ENCODE measurements at places on chromosomes 2 and 18.

DNA sequence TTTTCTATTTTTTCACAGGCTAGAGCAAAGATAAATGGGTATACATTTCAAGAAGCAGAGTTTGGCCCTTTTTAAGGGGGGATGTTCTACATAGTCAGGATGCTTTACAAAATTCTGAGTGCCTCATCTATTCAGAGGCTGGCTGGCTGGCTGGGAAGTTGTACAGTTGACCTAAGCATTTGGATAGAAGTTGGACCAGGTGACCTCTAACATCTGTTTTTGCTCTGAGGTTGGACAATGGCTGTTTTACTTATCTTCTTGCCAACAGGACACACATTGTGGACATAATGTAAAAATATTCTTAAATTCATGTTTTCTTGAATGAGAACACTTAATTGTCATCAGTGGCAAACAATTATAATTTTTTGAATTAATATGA lies 205.4 kb downstream of the PTPRM start:
- no peak for DNase-seq

- DNase-seq: no peak
Observed at GRCh38 chr2:190466819-190467446, 58.8 kb downstream of the MFSD6 start.

DNA sequence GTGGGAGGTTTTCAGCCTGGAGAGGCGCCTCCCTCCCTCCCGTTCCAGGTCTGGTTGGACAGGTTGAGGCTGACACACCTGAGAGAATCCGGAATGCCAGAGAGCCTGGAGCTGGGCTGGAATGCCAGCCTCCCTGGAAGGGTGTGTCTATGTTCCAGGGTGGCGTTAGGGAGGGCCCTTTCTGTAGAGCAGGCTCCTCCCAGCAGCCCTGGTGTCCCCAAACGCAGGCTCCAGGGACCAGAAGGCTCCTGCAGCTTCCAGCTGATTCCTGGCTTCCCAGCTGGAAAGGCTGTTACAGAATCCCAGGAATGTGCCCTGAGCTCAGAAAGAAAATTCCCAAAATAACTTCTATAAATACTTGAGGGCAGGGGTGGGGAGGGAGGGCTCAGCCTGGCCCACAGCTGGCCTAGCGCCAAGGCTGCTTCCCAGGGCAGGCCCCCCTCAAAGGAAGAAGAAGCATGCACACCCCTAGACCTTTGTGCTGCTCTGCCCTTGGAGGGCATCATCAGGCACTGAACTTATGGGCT lies 85.4 kb downstream of the STPG4 start:
- no peak for DNase-seq

DNA sequence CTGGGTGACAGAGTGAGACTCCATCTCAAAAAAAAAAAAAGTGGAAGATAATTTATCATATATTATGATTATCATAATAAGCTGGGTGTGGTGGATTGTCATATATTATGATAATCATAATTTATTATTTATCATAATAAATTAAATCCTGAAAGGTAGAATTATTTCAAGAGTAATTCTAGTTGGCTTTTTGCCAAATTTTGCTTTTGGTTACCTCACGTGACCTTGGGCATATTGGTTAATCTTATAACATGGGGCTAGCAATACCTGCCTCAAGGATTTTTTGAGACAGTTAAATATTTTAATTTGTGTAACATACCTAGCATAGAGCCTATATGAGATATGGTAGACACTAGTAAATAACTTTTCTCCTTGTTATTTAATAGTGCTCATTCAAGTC lies 111.3 kb upstream of the TTC27 start:
- DNase-seq: no peak

GRCh38 chr18:77433076-77433475 lies 183.4 kb downstream of the GALR1 start:
- no peak for DNase-seq

DNA sequence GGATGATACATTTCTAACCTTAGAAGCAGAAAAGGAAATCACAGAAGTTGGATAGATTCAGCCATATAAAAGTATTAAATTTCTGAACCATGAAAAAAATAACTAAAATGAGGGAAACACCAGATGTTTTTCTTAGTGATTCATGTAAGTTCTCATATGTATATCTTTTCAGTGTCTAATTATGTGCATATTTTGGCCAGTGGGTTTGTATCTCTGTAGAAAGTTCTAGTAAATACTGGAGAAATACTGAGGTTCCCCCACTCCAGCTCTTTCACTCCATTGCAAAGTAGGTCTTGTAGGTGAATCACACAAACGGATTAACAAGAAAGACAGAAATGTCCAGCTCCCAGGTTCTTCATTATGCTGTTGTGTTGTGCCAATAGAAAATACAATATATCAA lies 222.3 kb downstream of the NEDD4L start:
- DNase-seq: no peak

GRCh38 chr2:234623521-234623991 lies 126.7 kb upstream of the ARL4C start:
- no peak for DNase-seq

DNA sequence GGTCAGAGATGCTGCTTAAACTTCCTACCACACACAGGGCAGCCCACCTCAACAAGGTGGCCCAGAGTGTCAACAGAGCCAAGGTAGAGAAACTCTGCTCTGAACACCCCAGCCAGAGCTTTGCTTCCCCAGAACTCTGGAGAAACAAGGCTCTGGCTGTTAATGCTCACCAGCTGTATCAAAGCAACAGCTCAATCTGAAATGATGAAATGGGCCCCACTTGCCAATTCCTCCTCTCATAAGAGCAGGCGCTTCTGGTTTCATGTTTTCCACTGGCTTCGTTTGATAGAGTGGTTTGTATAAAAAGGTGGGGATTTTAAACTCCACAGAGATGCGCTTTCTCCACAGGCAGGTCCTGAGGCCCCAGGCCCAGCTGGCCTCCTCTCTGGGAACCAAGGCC lies 60.9 kb upstream of the TFCP2L1 start:
- DNase-seq: no peak

- no peak for DNase-seq
Observed at GRCh38 chr2:168632709-168633121, 169.7 kb upstream of the NOSTRIN start.

- no peak for DNase-seq
Observed at GRCh38 chr18:46152436-46152807, 48.2 kb downstream of the HAUS1 start.

DNA sequence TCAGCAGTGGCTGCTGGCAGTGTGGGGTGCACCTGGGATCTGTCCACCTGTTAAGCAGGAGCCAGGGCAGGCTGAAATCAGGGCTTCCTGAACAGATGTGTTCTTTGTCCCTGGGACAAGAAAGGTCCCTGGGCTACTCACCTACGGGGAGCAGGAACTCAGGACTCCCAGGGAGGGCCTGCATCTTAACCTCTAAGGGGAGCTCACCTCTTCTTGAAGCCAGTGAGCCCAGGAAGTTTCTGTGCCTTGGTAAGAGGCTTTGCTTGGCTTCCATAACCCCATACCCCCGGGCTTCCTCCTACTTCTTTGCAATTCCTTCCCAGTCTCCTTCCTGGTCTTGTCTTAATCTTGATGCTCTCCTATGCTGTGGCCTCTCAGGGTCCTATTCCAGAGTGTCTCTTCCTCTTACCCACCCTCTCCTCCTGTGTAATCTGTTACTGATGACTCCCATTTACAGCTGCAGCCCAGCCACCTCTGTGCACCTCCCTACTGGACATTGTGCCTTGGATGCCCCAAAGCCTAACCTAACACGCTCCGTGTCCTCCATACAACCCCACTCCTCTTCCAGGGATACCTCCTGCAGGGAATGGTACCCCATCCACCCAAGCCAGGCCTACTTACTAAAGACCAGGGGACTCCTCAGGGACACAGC lies 55.7 kb upstream of the MAPRE3 start:
- no peak for DNase-seq

GRCh38 chr2:158378926-158379325 lies 77.6 kb downstream of the CCDC148 start:
- no peak for DNase-seq

DNA sequence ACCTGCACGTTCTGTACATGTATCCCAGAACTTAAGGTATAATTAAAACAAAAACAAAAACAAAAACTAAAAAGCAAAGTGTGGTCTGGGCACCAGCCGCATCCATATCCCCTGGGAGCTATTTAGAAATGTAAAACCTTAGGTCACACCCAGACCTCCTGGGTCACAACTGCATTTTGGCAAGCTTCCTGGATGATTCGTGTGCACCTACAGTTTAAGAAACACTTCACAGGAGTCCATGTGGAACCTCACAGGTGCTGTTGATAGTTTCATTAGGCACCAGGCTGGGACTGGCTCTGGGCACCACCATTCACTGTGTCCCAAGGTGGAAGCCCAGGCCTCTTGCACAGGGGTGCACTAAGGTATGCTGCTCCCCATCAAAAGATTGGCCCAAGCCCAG lies 103.6 kb upstream of the BOD1L2 start:
- no peak for DNase-seq

- no peak for DNase-seq
Observed at GRCh38 chr18:26301681-26302080, 75.4 kb downstream of the TAF4B start.

GRCh38 chr2:233221378-233222063 lies 30.0 kb upstream of the ATG16L1 start:
- DNase-seq: no peak

DNA sequence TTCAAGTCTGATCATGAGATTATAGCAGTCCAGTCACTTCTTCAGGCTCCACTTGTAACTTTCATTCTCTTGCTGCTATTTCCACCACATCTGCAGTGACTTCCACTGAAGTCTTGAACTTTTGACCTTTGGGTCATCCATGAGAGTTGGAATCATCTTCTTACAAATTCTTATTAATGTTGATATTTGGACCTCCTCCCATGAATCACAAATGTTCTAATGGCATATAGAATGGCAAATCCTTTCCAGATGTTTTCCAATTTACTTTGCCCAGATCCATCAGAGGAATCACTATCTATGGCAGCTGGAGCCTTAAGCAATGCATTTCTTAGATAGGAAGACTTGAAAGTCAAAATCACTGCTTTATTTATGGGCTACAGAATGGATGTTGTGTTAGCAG lies 159.4 kb downstream of the LTBP1 start:
- DNase-seq: no peak

DNA sequence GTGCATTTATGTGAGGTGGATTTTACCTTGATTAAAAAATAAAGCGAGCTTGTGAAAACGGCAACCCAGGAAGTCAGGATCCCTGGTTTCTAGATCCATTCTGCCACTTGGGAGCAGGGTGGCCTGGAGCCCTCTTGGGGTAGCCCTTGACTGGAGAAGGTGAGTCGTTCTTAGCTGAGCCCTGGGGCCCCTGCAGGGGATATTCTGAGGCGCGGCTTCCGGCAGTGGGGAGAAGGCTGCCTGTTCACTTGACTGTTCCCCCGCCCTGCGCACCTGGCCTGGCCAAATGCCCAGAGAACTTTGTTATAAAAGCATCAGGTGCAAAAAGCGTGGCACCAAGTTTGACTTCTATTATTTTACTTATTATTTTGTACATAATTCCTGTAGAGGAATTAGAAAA lies 221.9 kb downstream of the DYSF start:
- DNase-seq: no peak
